Left renal pelvis (tissue), 4 donors: ENCODE measurements at places on chromosomes 4 and X. TPM values are rescaled to one million over a fixed set of nuclear protein-coding genes. Genes with fewer than 3 reads are reported as not detected.

FATE1 gene
- not detected for polyA plus RNA-seq

IGBP1 gene
- 86.7 TPM for polyA plus RNA-seq

GYG2 gene
- 11.2 TPM for polyA plus RNA-seq

IGSF1 gene
- polyA plus RNA-seq, result 19.5 TPM

NUDT9 gene
- polyA plus RNA-seq, result 69.8 TPM

CYSLTR1 gene
- 1.9 TPM for polyA plus RNA-seq

SMIM10 gene
- polyA plus RNA-seq, result 12.2 TPM

MAGEE2 gene
- polyA plus RNA-seq, result 0.76 TPM

FNIP2 gene
- 29.6 TPM for polyA plus RNA-seq

SMIM31 gene
- 0.14 TPM for polyA plus RNA-seq

TECRL gene
- not detected for polyA plus RNA-seq

PABPC5 gene
- polyA plus RNA-seq, result 9.3 TPM

FDCSP gene
- polyA plus RNA-seq, result 1.3 TPM

TBCK gene
- polyA plus RNA-seq, result 41.4 TPM

MAGEA4 gene
- polyA plus RNA-seq, result not detected

RNF150 gene
- polyA plus RNA-seq, result 35.0 TPM

PRKG2 gene
- 2.6 TPM for polyA plus RNA-seq

TCP11X2 gene
- 1.9 TPM for polyA plus RNA-seq

SORCS2 gene
- polyA plus RNA-seq, result 8.3 TPM

ERAS gene
- polyA plus RNA-seq, result not detected

STK26 gene
- 16.0 TPM for polyA plus RNA-seq

CXCL5 gene
- 0.17 TPM for polyA plus RNA-seq

CT45A2 gene
- not detected for polyA plus RNA-seq

SHROOM3 gene
- 35.9 TPM for polyA plus RNA-seq

PRDM8 gene
- 1.8 TPM for polyA plus RNA-seq

PAGE4 gene
- polyA plus RNA-seq, result 0.48 TPM

PCDH11X gene
- polyA plus RNA-seq, result 1.2 TPM

RGN gene
- 35.3 TPM for polyA plus RNA-seq
